ENCODE measurements at places on chromosomes 12 and 14.

DNA sequence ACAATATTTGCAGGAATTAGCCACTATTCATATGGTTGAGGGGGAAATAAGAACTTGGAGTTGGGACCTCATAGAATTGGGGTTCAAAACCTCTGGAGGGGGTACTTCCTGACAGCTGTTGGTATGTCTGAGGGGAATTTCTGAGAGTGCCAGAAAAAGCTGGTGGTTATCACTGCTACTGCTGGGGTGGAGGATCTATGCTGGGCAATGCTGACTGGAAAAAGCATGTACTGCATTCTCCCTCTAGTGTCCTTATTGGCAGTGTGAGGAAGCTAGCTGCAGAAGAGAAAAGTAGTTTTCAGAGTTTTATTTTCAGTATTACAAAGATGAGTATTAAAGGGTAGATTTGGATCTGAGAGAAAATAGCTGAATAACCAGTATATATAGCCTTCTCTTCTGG, 88.8 kb downstream of the FUT8 start:
- DNase-seq = no peak

- no peak for DNase-seq
Observed at GRCh38 chr14:88790501-88791251, 2.1 kb downstream of the EML5 start.

DNA sequence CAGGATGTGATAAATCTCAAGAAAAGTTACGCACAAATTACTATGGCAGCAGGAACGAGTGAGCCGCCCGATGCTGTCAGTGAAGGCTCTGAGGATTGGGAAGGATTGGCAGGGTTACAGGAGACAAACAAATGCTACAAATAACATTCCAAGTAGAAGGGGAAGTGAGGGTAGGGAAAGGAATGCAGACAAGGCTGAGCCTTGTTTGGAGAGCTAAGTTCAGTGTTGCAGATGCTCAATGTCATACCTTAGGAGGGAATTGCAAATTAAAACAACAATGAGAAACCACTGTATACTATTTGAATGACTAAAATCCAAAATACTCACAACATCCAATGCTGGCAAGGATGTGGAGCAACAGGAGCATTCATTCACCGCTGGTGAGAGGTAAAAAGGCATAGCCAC, 1.3 kb downstream of the CLEC9A start:
- DNase-seq = no peak

GRCh38 chr14:60485598-60486251, at the start of gene C14orf39:
TSS of gene C14orf39 (minus strand) at chr14:60486063. CDS start at chr14:60485078, 985 bp downstream.
- no peak for DNase-seq

DNA sequence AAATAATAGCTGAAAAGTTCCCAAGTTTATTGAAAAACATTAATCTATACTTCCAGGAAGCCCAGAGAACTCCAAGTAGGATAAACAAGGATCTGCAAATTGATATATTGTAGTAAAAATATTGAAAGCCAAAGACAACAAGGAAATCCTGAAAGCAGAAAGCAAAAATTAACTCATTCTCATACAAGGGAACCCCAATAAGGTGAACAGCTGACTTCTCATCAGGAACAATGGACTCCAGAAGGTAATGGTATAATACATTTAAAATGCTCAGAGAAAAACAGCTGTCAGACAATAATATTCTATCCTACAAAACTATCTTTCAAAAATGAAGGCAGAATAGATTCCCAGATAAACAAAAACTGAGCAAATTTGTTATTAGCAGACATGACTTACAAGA, 138.1 kb upstream of the BMP4 start:
- DNase-seq = no peak

- no peak for DNase-seq
Observed at GRCh38 chr12:19148860-19149259, 19.3 kb downstream of the PLEKHA5 start.

GRCh38 chr14:104843442-104844305, 21.4 kb upstream of the CEP170B start:
- no peak for DNase-seq

DNA sequence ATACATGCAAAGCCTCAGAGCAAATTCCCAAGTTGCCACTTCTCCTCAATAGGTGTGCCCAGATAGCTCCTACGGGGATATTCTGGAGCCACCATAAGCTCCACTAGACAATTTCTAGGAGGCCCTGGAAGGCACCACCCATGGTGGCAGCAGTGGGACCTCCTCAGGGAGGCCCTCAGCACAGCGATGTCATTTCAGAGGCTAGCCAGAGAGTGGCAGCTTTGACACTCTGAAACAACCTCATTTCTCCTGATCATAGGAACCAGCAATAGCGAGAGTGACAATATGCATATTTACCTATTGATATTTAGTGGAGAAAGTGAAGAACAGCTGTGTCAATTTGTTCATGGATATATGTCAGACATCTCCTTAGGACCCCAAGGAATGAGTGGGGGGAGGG, 612.3 kb downstream of the SOX5 start:
- no peak for DNase-seq

DNA sequence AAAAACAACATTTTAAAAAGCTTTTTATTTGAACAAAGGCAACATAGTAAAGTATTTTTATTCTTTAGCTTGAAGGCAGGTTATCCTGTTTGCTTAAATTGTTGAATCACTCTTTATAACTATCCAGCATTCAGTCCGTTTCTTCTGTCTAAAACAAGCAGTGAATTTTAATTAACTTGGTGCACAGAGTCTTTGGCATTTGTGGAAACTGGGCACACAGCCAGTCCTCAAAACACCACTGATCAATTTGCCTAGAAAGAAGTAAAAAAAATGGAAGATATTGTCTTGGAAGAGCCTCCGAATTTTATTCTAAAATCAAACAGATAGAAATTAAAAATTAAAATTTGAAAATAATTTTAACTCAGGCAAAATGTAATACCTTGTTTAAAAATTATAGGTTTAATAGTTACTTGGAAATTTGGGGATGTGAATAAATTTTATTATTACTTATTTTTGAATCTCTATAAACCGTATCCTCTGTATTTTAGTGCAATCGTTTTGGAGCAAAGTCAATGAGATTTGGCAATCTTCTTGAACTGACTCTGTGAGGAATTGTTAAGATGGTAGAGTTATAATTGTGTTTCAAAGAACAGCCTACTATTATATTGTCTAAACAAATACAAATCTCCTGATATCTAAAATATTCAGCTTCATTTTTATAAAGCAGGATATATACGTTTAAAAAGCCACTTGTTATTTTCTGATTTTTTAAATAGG, 927.0 kb downstream of the SLC16A7 start:
- no peak for DNase-seq
